Vein endothelial cell (primary cell): ENCODE measurements at places on chromosomes 1 and 21. TPM values are rescaled to one million over a fixed set of nuclear protein-coding genes. Genes with fewer than 3 reads are reported as not detected.

The GOLT1A gene
- not detected in 2 replicates for total RNA-seq

The CLCA2 gene
- total RNA-seq = 0.10 and 0.65 TPM in 2 replicates

The CFAP107 gene
- total RNA-seq = not detected in 2 replicates

The REN gene
- 0.10 and 0.33 TPM in 2 replicates for total RNA-seq

The CYYR1 gene
- 19.6 and 20.5 TPM in 2 replicates for total RNA-seq

The HPCAL4 gene
- not detected in 2 replicates for total RNA-seq

The PLEKHA6 gene
- total RNA-seq = 3.6 and 13.9 TPM in 2 replicates

The PMF1 gene
- total RNA-seq = 51.9 and 54.3 TPM in 2 replicates

The HSPB7 gene
- total RNA-seq = under 0.01 TPM in 1 of 2 replicates, not detected in the other

The KRTAP10-9 gene
- total RNA-seq = not detected in 2 replicates

The PYHIN1 gene
- not detected in 2 replicates for total RNA-seq

The LCA5L gene
- total RNA-seq = 0.76 and 1.3 TPM in 2 replicates
